ENCODE measurements at places on chromosomes 6 and 20.
A peak's percentile ranks its signal among the peaks of the same experiment; 100 is the strongest.

GRCh38 chr20:24991897-24992486 is 559 bp downstream of the APMAP start:
- no peak for DNase-seq

DNA sequence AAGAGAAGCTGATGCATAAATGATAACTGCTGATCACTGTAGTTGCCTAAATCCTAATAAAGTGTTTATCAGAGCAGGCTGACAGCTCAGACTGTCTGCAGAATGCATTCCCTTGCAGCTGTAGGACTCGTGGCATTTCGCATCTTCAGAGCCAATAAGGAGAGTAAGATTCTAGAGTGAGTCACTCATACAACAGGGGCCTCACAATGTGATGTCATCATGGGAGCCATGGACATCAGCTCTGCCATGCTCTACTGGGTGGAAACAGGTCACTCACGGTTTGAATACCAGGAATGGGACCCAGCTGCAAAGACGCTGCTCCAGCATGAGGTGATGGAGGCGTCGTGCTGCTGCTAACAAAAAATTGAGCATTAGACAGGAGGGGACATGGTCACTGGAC is 7.4 kb downstream of the FAM209B start:
- DNase-seq = no peak

DNA sequence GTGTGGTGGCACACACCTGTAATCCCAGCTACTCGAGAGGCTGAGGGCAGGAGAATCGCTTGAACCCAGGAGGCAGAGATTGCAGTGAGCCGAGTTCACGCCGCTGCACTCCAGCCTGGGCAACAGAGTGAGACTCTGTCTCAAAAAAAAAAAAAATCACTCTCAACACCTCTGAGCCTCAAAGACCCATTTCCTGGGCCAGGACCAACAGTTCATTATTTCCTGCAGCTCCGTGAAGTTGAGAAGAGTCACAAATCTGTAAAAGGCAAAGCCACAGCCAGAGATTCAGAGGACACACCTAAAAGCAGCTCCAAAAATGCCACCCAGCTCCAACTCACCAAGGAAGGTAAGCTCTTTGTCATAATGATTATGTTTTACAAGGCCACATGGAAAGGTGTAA is 15.2 kb upstream of the NOP56 start:
- DNase-seq = no peak

DNA sequence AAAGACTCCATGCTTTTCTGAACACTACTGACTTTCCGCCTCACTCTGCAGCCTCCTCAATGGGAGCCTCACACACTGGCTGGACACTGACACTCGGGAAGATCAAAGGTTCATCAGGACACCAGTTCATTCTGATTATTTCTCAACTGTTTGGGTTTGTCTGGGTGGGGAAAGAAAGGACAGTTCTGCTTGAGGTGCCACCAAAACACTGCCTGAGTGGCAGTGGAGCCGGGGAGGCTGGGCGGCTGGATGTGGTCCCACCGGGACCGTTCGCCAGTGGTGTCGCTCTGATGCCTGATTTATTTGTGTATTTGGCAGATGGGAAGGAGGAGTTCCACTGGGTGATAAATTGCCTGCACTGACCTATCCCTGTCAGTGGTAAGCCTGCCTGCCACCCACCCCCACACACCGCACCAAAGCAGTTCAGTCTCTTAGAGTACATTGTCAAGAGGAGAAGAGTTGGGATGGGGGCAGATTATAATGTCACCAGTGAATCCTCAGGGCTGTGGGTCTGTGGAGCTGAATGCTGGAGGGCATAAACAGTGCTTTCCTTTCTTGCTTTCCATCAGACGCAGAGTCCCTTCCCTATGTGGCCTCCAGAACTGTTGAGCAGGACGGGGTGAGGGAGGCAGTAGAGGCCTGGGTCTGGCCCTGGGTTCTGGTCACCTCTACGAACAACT is 49.8 kb downstream of the EDN1 start:
- no peak for DNase-seq

GRCh38 chr6:137175157-137175867 is 1.9 kb upstream of the IL22RA2 start:
- DNase-seq = no peak

DNA sequence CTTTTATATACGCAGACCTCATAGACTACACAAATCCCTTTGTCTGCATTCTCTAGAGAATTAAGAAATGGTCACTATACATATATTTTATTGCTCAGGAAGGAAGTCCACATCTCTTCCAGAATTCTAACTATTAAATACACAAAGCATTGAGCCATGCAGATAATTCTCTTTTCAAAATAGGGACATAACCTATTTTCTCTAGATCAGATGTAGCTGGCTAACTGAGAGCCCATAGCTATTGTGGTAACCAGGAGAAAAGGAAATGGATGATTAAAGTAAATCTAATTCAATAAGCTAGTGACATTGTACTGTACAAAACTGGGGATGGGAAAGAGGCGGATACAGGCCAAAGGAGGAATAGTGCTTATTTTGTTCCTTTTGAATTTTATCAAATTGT is 137.2 kb downstream of the BACH2 start:
- DNase-seq = no peak

- no peak for DNase-seq
Observed at GRCh38 chr6:4192627-4193026, 57.3 kb upstream of the ECI2 start.

DNA sequence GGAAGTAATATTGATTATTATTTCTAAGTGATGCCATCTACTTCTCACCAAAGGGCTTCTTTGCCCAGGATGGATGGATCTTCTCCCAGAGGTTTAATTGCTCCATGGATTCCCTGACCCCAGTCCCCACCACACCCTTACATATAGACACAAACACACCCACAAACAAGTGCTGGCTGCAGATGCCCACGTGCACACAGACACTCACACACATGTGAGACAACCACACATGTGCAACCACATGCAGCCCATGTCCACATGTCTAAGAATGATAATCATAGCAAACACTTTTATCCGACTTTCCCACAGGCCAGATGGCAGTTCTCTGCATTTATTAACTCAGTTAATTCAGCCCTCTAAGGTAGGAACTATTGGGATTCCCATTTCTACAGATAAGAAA is 44.2 kb downstream of the MAFB start:
- DNase-seq = no peak

DNA sequence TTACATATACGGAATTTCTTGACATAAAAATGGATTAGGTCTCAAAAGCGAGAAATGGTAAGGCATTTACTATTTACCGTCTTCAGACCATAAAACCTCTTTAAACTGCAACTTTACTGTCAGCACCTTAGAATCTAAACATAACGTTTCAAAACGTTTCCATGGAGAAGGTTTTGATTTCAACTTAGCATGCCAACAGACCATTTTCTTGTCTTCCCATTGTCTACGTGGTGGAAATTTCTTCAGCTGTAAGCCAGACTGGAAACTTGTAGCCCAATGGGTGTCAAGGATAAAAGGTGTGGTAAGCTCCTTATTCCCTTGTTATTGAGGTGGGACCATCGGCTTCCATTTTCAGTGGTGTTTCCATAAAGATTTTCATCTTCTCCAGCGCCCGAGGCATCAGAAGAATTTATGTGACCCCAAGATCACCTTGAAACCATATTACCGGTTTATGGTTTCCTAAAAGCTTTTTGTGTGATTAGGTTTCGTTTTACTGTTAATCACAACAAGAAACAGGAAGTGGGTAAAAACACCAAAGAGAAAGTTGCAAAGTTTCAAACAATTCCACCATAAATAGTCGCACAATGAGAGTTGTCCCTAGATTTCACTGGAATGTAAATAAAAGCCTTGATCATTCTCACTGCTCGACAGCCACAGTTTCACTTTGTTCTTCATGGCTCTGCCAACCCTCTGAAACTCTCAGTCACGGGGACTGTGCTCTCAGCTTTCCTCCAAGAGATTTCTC is 63.0 kb upstream of the CD2AP start:
- no peak for DNase-seq

DNA sequence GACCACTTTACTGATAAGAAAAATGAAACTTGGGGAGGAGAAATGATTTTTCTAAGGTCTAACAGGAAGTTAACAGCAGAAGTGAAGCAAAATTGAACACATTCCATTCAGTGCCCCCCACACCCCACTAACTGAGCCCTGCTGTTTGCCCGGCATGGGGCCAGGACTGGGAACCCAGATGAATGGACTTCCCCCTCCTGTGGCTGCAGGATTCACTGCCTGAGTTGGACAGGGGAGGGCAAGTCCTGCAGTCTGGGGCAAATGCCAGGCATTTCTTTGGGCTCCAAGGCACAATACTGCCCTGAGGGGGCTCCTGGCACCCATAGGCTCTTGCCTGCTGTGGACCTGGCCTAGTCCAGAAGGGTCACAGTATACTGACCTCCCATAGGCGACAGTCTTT is 28.3 kb downstream of the FYN start:
- DNase-seq = no peak

- DNase-seq = peak; percentile 93
Observed at GRCh38 chr6:35297601-35298481, at the start of gene DEF6. Gene DEF6 (plus strand): TSS chr6:35297818. CDS start chr6:35297857, 39 bp downstream.

GRCh38 chr20:38828514-38829295 is 23.2 kb downstream of the PPP1R16B start:
- DNase-seq = no peak

- no peak for DNase-seq
Observed at GRCh38 chr6:126307849-126308248, 32.1 kb upstream of the CENPW start.

DNA sequence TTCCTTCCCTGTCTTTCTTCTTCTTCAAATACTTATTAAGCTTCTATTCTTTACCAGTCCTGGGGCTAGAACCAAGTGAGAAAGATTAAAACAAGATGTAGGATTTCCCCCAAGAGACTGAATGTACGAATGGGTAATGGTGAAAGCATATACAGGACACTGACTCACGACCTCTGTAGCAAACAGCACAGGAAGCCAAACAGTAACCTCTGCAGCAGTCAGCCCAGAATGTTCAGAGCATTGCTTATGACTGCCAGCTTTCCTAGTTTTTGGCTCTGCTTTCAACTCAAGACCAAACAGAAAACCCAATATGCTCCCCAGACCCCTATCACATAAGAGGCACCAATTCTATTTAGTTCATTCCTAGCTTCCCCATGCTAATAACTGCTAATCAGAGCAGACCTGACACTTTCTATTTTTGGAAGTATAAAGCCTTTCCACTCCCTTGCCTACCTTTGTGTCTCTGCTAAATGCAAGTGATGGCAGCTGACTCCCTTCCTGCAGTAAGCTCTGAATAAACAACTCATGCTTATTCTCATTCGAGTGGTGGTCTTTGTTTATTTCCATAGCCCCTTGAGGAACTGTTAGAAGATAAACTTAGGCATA is 690.6 kb downstream of the EPM2A start:
- DNase-seq = no peak

DNA sequence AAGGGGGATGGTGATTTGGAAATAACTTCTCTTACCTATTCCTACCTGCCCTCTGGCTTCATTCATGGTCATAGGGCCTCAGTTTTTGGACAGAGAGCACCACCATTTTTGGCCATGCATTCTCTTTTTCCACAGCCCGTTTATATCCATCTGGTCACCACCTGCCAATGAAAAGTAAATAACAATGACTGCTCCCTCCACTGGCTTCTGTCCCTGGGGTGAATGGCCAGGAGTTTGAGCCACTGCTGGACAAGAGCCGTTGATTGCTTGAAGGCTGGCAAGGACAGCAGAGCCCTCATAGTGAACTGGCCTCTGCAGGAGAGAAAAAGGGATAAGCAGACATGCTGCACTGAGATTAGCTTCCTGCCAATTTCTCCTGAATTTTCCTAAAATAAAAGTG is 261.8 kb downstream of the ADGB start:
- DNase-seq = no peak

DNA sequence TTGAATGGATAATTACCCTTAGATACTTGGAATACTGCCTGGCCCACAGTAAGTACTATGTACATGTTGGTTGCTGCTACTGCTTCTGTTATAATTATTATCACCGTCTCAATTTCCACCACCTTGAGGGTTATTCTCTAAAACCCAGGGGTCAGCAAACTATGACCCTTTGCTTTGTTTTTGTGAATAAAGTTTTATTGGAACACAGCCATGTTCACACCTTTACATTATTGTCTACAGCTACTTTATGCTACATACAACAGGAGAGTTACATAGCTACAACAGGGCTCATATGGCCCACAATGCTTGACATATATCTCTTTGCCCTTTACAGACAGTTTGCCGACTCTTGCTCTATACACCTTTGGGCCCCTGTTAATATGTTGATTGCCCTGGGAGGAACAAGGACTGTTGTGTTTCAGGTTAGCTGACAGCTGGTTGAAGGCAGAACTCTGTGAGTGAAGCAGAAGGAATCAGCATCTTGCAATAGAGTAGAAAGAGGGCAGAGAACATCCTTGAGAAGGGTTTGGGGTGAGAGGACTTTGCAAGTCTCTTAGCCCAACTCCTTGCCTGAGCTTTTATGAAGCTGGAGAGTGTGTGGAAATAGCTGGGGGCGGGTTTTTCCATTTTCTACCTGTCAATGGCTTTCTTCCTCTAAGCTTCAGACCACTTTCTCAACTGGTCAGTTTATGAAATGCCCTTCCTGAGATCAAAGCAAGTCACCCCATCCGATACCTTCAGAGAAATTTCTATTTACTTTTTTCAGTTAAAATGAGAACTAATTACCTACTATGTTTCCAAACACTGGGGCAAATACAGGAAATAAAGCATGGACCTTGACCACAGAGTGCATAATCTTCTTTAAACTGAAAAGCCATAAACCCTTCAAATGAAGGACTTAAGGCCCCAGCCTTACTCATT is 3.5 kb upstream of the MEP1A start:
- DNase-seq = no peak

DNA sequence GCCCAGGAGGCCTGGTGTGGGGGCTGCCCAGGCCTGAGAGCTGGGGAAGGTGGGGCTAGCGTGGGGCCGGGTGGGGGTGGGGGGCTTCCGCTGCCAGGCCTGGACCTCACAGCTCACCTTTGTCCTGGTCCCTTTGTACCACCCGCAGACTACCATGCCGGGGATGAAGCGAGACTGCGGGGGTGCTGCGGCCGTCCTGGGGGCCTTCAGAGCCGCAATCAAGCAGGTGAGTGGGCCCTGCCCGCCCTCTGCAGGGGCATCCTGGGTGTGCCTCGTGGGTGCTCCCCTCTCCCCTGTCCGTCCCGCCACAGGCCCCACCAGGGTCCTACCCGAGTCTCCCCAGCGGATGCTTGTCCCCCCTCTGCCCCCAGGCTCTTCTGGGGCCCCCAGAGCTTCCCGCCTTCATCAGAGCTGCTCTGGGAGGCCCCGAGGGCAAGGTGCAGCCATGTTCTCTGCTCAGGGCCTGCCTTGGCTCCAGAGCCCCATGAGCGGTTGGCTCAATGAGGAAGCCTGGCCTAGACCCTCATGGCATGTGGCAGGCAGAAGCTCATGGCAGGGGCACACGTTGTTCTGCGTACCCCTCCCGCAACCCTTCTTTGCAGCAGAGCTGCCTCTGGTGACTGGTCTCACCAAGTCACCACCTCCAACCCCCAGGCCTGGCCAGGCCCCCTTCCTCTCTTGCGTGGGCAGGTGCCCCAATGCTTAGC is 14.5 kb downstream of the NPEPL1 start:
- DNase-seq = peak; percentile 5

DNA sequence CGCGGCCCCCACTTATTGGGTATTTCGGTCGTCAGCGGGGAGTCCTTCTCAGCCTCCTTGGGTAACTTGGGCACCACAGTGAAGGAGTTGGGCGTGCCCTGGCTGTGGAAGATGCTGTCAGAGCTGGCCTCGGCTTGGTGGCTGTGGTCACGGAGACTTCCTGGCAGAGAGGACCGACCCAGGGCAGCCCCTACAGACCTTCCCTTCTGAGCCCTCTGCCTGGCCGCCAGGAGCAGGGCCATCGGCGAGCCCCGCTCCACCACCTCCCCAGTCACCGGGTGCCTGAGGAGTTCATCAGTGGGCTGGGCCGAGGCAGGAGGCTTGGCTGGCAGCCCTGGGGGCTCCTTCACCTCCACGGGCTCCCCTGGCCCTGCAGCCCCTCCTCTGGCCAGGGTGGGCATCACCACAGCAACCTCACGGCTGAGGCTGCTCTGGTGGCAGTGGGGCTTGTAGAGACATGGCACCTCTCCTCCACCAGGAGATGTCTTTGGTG is 37.2 kb downstream of the C6orf132 start:
- DNase-seq = no peak
